Right hindlimb (tissue), 1 donor: ENCODE measurements at places on chromosomes 12 and 14.

GRCh38 chr14:23566778-23567185, 809 bp downstream of the AP1G2 start:
- no peak for DNase-seq

DNA sequence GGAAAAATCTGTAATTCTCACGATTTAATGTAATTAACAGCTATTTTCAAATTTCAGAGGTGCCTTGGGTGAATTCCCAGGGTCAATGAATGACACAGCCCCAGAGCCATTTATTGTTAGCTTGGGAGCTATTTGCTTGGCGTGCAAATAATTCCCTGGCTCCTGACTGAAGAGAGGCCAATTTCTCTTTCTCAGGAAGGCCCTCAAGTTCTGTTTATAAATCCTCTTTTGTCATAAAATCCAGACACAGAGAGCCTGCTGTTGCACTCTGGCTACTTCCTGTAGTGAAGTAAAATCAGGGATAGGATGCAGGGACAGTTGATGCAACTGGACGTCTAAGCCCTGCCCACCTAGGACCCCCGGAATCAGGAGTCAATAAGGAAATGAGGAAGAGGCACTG, 154.3 kb downstream of the TMX1 start:
- no peak for DNase-seq

GRCh38 chr12:1319212-1319611, 275.2 kb downstream of the FBXL14 start:
- DNase-seq: no peak

- peak; percentile 85 for DNase-seq
Observed at GRCh38 chr12:47717443-47718193, 7.7 kb downstream of the ENDOU start.

DNA sequence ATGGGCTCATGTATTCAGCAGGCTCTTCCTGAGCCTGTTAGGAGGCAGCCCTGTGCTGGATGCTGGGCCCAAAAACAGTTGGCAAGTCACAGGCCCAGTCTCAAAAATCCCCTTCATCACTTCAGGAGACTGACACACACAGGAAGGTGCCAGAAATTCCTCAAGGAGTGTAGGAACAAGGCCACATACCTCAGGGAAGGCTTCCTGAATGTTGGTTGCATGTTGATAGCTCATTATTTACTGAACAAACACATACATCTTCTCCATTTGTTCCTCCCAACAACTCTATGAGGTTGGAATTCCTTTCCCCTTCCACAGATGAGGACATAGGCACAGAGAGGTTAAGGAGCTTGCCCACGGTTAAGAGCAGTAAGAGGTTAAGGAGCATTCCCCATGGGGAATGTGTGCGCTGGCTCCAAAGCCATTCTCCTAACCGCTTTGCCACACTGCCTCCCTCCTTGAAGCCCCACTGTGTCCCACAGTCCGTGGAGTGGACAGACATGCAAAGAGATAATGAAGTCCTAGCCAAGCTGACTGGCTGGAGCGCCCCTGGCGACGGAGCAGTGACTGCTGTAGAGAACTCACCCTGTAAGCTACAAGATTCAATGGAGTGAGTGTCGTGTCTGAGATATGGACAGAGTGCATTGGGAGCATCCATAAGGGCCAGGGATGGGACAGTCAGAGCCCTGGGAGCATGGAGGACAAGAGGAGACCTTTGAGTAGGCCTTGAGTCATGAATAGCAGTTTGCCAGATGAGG, 3.3 kb downstream of the HHIPL1 start:
- no peak for DNase-seq

- DNase-seq: no peak
Observed at GRCh38 chr12:15350643-15351042, 28.3 kb downstream of the PTPRO start.
